NCI-H1930 (cell line): ENCODE measurements at places on chromosomes 2 and 18.

GRCh38 chr2:240895656-240896388 lies at the start of gene MAB21L4:
TSS of gene MAB21L4 (minus strand) at chr2:240896156. CDS start at chr2:240895997, 159 bp downstream.
- no peak for DNase-seq

GRCh38 chr2:133418671-133419070 lies 149.6 kb downstream of the NCKAP5 start:
- no peak for DNase-seq

DNA sequence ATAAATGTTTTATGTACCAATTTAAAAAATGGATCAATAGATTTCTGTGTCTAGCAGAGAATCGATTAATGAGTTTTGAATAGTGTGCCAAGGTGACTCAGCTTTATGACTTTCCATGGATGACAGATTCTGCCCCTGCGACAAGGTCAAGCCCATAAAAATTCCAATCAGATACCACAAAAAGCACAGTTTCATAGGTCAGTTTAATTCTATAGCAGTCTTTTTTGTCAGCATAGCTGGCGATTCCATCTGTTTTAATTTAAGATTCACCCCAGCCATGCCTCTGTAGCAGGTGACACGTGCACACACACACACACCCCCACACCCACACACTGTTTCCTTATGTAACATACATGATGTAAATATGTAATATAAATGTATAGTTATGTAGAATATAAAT lies 28.9 kb downstream of the RAB31 start:
- no peak for DNase-seq

- no peak for DNase-seq
These were observed 360.0 kb upstream of the RAB6C start for GRCh38 chr2:129619471-129619870.

DNA sequence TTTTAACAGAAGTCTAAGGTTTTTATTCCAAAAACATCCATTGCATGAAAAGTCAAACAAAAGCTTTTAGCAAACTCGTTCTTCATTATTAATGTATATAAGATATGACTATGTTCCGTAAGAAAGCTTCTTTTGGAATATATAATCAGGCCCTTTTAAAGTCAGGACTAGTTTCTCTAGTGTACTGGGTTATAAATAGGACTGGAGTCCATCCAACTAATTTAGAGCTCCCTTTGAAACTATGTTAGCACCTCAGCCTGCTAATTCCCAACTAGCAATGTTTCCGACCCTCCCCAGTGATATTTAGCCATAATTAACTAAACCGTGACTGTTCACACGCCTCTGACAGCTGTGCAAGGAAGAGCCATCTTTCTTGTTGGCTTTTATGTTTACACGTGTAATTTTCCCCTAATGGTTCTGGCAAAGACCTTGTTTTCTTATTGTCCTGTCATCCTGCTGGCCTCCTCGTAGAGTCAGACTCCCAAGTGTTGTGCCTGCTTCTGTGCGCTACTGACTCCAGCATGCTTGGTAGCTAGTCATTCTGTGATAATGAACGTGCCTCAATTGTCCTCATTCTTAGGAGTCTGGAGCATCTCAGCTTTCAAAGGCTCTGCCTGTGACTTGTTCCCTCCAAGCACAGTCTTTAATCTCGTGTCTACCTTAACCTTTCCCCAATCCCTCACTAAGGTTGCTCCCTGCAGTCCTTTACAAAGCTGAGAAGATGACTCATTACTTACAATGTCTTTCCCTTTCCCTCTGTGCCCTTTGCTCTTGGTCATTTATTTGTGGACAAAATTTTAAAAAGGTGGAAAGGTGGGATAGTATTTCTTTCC lies 172.2 kb upstream of the RASGRP3 start:
- peak; percentile 71 for DNase-seq
